ENCODE measurements at places on chromosomes 2 and 18. TPM values are rescaled to one million over a fixed set of nuclear protein-coding genes. Genes with fewer than 3 reads are reported as not detected.
A peak's percentile ranks its signal among the peaks of the same experiment; 100 is the strongest.

- DNase-seq: peak; percentile 36
Observed at GRCh38 chr2:88874063-88874657, 182.7 kb downstream of the RPIA start.

Gene SNTG2
- total RNA-seq: not detected

GRCh38 chr2:207833251-207833751 lies 63.6 kb upstream of the FZD5 start:
- no peak for DNase-seq

- no peak for DNase-seq
Observed at GRCh38 chr18:23765931-23766330, 76.7 kb downstream of the LAMA3 start.

DNA sequence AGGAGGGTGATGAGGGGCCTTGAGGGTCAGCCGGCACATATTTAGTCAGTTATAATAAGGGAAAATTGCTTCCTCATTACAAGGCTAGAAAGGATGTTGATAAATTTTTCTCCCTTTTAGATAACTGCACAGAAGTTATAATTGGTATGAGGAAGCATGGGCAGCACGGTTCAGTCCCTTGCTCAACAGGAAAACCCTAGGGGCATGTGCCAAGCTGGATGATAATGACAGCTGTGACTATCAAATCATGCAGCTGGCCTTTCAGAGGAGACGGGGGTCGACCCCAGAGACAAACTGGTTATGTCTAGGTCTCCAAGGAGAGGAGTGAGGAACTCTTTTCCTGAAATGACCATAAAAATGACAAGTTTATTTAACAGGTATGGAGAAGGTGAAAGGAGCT lies 448.1 kb upstream of the VRK2 start:
- no peak for DNase-seq

DNA sequence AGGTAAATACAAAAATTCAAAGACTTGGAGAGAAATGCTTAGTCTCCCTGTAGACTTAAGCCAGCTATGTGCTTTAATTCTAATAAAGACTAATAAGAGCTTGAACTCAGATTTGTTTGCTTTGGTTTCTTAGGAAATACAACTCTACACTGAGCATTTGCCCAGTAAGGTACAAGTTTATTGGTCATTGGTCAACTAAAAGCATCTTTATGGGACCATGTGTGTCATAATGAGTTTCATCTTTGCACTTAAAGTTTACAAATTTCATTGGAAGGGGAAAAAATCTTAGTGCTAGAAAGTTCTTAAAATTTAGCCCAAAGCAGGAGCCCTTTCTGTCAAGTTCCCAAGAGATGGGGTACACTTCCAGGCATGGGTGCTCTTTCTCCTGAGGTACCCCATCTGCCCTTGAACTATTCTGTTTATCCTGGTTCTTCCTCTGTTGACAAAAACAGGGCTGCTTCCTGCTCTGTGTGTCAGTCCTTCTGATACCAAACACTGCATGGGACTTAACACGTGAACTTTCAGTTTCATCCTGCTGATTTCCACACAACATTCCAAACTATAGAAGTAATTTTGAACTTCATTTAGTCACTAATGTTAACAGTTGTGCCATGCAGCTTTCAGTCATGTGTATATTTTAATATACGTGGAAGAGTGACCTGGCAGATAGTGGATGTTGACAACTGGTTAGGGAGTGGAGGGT lies 200.2 kb downstream of the TPGS2 start:
- no peak for DNase-seq

DNA sequence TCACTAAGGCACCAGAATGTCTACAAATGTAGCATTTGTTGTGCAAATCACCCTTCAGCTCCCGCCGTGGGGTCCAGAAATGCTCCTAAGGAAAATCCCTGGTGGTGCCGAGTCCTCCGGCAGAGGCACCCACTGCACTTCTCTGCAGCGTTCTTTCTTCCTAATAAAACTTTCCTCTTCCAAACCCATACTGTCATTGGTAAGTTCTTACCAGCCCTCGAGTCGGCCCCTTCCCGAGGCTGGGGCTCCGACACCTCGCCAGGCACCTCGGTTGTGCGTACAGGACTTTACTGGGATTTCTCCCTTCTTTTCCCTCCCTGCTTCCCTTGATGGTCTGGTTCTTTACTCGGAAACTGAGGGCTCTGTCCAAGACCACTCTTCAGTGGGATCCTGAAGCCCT lies 10.3 kb upstream of the AGXT start:
- no peak for DNase-seq

Gene RBKS
- total RNA-seq: 1.1 TPM

Gene FSIP2
- total RNA-seq: not detected

DNA sequence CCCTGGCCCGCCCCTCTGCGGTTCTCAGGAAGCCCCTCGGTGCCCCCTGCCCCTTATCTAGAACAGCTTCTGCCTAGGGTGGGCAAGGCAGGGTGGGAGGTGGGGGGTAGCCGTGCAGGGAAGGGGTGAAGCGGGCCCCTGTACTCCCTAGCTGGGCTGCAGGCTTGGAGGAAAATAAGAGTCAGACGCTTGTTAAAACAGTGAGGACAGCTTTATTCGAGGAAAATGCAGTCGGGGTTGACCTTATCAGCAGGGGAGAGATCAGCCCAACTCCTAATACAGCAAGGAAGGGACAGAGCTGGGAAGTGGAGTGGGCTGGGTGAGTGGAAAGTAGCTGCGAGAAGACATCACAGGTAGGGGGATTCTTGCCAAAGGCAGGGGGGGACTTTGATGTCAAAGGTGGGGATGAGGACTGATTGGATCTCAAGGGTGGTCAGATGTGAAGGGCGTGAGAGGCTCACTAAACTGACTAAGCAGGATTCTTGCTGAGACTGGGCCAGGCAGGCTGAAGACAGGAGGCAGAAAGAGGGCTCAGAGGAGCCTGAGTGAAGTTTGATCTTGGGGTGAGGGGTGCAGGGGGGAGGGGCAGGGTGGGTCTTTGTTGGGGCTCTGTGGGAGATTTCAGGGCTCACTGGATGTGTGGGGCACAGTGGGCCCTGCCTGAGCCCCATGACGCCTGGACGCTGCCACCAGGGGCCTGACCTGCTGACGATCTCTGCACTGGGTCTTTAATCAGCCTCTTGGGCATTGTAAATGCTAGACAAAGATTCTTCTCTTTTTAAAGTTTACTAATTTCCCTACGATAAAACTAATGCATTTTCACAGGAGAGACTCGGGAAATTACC lies 29.9 kb downstream of the HPCAL1 start:
- DNase-seq: no peak

Gene CPO
- 0.62 TPM for total RNA-seq

DNA sequence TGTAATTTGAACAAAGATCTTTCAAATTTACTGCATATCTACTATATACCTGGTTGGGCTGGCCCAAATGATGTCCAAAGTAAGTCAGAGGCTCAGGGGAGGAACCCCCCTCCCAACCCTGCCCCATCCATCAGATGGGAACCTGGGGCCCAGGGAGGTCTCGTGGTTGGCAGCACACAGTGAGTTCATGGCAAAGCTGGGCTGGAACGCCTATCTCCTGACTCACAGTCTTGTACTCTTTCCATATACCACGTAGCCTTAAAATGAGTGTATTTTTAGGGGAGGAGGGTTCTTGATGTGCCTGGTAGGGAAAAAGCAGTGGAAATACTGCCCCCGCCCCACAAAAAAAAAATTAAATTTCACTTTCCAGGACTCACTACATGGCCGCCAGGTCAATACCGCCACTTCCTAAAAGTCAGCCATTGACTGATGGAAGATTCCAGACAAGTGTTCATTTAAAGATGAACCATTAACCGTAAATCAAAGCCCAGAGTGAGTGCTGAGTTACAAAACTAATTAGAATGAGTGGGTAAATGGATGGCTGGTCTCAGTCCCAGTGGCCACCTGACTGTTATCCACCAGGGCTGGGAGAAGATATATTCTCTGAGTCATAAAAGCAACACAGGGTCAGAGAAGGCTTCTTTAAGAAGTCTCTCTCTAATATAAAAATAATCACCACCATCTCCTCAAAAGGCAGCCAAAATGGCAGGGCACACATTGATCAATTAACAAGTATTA lies 80.5 kb downstream of the ZBTB7C start:
- no peak for DNase-seq

Gene SLC20A1
- total RNA-seq: 81.9 TPM

- no peak for DNase-seq
Observed at GRCh38 chr2:30261695-30262211, 30.4 kb downstream of the LBH start.

DNA sequence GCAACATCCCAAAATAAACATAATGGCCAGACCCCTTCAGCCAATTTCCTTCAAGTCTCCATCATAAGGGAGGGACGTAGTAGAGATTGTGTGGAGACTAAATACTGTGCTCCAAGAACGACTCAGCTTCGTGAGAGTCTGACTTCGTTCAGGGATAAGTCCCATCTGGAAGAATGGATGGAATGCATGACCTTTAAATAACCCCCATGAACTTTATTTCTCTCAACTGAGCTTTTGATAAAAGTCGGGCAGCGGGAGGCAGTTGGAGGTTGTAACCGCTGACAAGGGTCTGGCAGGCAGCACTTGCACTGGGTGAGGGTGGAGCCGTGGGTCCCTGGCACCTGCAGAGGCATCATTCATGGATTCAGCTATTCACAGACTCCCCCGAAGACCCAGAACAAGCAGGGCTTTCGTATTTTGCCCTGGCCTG lies 115.9 kb downstream of the ZFP36L2 start:
- DNase-seq: no peak

DNA sequence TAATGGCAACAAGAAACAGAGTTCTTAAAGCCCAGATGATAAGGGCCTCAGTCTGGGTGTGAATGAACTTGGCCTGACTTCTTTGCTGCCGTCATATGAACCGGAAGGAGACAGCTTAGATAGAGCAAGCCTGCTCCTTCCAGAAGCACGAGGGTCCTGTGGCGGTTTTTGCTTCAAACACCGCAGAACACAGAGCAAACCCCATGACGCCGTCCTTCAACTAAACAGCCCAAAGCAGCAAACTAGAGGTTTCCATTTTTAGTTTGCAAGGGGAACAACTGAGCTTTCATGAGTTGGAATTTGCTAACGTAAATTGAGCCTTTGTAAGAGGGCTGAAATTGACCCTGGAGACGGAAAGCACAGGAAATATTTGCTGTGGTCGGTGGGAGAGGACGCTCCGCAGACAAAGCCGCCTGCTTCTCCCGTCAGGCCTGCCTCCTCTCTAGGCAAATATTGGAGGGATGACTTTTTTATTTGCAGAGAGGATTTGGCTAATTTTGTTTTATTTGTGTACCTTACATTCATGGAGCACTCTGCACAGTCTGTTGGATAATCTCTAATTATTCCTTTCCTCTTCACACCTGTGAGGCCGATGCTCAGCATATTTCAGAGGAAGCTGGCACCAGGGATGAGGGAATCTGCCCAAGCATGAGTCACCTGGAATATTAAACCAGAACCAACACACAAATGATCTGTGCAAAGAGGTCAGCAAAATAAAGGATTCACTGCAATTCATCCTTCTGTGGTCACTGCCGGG lies 134.0 kb upstream of the NCK2 start:
- DNase-seq: peak; percentile 98

DNA sequence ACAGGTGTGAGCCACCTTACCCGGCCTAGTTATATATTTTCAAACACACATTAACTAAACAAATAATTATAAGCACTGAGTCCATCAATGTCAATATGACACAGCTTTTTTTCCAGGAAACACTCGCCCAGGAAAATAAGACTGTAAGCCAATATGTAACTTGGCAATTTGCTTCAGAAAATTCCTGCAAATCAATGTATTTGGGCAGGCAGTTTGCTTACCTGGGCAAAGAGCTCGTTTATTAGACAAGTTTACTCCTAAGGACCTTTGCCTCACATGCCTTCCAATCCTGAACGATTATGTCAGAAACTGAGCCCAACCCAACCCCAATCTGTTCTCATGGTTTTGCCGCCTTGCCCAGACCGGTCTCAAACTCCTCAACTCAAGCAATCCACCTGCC lies 34.7 kb upstream of the NDUFV2 start:
- DNase-seq: no peak

Gene GPBAR1
- not detected for total RNA-seq

Gene HOXD10
- total RNA-seq: not detected

DNA sequence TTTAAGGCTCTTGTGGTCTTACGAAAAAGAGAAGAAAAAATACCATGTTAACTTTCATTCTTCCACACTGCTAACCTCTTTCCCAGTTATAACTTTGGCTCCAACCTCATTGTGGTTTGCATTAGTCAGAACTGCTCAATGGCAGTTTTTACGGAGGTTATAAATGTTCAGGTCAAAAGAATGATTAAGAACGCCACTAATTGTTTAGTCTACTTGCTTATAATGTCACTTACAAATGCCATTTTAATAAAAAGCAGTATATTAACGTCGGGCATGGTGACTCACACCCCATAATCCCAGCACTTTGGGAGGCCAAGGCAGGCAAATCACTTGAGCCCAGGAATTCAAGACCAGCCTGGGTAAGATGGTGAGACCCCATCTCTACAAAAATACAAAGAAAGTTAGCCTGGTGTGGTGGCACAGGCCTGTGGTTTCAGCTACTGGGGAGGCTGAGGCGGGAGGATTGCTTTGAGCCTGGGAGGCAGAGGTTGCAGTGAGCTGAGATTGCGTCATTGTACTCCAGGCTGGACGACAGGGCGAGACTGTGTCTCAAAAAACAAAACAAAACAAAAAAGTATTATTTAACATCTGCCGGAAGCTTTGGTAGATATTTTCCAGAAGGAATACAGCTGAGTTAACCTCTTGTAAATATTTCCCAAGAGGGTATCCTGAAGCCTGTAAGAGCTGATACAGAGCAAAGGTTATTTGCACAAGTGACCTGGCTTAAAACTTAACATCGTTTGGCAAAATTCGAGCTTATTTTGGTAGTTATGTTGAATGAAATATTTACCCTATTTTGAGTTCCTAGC lies 5.1 kb downstream of the AGPS start:
- DNase-seq: no peak

GRCh38 chr2:160290598-160290997 lies 90.5 kb upstream of the ITGB6 start:
- DNase-seq: no peak

DNA sequence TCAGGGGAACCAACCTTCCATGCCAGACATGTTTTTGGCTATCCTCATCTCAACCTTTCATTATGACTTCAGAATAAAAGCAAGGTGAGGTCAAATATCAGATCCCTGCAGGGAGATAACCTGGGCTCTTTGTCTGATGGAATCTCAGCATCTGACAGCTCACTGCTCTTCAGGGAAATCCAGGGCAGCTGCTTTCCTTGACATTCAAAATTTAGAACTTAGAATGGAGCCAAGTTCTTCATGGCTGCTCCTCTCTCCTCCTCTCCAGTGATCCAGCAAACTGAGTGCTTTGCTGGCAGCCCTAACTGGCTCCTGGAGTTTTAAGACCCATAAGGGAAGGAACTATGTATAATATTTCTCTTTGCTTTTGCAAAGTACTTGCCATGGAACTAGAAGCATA lies 716.3 kb downstream of the TSN start:
- no peak for DNase-seq

Data from G401 (cell line).